ENCODE measurements at places on chromosomes 3 and 15.

DNA sequence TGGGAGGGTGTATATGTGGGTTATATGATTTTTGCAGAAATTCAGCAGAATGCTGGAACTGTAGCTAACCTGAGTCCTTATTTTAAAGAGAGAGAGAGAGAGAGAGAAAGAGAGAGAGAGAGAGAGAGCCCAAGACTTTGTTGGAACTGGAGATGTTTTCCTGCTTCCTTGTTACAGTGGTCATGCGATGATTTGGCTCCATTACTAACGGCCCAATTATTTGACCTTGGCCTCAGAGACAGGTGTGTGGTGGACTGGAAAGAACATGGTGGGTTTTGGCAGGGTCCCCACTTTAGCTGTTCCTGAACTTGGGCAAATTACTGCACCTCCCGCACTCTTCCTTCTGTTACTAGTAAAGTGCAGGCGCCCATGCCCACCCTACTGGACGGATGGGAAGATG is 14.8 kb upstream of the ACSBG1 start:
- DNase-seq: no peak

GRCh38 chr15:62068810-62069167 is 2.0 kb downstream of the C2CD4A start:
- no peak for DNase-seq

DNA sequence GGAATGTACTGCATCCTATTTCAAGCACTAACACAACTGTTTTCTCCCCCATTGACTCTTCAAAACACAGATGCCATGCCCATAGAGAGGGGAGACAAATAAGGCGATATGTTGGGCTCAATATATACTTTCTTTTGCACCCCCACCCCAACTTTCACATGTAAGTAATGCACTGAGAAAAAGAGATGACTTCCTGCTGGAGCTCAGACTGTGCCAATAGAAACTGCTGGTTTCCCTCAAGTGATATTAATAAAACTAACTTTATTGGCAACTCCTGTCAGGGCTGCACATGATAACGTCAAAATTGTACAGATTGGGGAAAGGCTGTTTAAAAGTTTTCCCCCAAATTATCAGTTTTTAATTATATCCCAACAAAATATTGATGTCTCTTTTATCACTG is 163.0 kb downstream of the TNIK start:
- no peak for DNase-seq

- DNase-seq: no peak
Measured at GRCh38 chr3:172287937-172288477, 160.2 kb downstream of the GHSR start.

DNA sequence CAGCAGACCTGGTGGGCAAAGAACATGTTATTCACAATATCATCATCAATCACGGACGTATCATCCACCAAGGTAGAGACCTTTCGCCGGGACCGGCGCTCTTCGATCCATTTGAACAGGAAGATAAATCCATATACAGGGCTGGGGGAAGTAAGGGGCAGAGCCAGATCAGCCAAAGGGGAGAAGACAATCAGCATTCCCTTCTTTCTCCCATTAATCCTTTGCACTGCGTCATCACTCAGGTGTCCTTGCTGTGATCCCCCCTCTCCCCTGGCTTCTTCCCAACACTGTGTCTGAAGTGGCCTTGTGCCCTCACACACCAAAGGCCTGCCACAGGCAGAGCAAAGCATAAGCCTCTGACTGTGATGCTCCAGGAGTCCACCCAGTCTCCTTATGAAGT is 36.4 kb downstream of the SEMA3G start:
- no peak for DNase-seq

DNA sequence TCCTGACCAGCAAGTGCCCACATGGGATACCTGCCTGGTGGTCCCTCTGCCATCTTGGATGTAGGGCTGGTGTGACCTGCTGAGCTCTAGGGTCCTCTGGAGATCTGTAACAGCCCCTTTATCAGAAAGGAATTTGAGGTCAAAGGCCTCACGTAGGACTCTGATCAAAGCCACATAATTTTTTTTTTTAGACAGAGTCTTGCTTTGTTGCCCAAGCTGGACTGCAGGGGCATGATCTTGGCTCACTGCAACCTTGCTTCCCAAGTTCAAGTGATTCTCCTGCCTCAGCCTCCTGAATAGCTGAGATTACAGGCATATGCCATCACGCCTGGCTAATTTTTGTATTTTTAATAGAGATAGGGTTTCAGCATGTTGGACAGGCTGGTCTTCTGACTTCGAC is 9.5 kb downstream of the ITGB5 start:
- no peak for DNase-seq

- DNase-seq: no peak
Measured at GRCh38 chr15:100207053-100207452, 134.7 kb downstream of the ADAMTS17 start.

- DNase-seq: no peak
Measured at GRCh38 chr15:28014623-28015200, 84.4 kb downstream of the OCA2 start.

DNA sequence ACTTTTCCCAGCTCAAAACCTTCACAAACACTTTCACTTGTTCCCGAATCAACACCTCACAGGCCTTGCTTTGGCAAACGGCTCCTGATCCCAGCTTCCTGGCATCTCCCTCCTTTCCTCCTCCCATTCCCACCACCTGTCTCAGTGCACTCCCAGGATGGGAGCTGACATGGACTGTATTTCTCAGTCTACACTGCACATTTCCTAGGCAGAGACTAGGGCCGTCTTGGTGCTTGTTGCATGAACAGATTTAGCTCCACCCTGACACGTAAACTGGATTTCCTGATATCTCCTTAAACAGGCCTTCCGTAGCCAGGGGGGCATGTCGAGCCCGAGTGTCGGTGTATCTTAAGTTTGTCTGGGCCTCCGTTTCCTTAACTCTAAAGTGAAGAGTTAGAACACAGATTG is 790 bp upstream of the WHAMM start:
- DNase-seq: no peak

GRCh38 chr15:66716656-66717020 is 14.6 kb downstream of the SMAD6 start:
- DNase-seq: no peak

GRCh38 chr3:50494126-50494525 is 9.3 kb downstream of the CACNA2D2 start:
- no peak for DNase-seq

DNA sequence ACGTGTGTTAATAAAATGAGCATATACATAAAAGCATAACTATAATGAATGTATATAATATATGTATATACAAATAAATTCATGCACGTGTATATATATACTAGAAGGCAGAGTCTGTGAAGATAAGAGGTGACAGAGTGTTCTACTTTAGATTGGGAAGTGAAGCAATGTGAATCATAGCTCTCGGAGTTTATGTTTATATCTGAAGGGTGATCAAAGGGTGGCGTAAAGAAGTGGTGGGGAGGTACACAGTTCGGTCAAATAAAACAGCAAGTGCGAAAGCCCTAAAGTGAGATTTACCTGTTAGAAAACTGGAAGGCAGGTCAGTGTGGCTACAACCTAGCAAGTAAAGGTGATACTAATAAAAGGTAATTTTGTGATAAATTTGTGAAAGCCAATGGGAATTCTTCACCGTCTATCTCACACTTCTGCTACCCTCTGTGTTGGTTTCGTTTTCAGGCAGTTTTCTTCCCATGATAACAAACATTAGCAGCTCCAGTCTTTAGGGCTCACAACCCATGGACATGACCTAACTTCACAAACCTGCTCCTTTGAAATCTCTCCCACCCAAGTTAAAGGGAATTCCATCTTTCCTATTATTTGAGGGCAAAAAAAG is 46.7 kb upstream of the BCHE start:
- no peak for DNase-seq

GRCh38 chr3:16229681-16230080 is 35.1 kb downstream of the DPH3 start:
- DNase-seq: no peak

- no peak for DNase-seq
Measured at GRCh38 chr15:50235794-50236193, 29.7 kb downstream of the HDC start.

Measured in DMS79 treated with DMSO at 0.1 percent for 48 hours (cell line).